ENCODE measurements at places on chromosomes 3 and 15.

- H3K4me1 ChIP-seq: no peaks in the 10 kb centered on the region
- no peaks in the 10 kb centered on the region for H3K36me3 ChIP-seq
Measured at GRCh38 chr3:138974462-138974861, 27.4 kb downstream of the FOXL2NB start.

DNA sequence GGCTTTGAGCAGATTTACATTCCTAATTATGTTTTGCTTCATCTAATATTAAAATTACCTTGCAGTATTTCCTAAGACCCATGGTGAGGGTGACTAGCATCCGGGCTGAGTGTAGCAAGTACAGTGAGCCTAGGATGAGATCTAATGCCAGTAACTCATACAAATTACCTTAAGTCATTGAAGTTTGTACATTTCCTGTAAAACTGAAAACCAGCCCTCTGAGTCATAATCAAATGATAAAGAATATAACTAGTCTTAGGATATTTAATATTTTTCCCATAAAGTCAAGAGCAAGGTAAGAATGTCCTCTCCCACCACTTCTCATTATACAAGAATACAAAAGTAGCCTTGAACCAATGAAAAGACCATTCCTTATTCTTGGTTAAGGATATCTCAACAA is 54.8 kb upstream of the CHRM5 start:
- H3K27me3 ChIP-seq: no peaks in the 10 kb centered on the region
- DNase-seq: no peak
- no peak overlapping the region for H3K4me3 ChIP-seq
- no peaks in the 10 kb centered on the region for H3K4me1 ChIP-seq

- no peak overlapping the region for H3K27ac ChIP-seq
- no peak for DNase-seq
- no peaks in the 10 kb centered on the region for H3K27me3 ChIP-seq
Measured at GRCh38 chr3:150035910-150036612, 65.4 kb upstream of the PFN2 start.

DNA sequence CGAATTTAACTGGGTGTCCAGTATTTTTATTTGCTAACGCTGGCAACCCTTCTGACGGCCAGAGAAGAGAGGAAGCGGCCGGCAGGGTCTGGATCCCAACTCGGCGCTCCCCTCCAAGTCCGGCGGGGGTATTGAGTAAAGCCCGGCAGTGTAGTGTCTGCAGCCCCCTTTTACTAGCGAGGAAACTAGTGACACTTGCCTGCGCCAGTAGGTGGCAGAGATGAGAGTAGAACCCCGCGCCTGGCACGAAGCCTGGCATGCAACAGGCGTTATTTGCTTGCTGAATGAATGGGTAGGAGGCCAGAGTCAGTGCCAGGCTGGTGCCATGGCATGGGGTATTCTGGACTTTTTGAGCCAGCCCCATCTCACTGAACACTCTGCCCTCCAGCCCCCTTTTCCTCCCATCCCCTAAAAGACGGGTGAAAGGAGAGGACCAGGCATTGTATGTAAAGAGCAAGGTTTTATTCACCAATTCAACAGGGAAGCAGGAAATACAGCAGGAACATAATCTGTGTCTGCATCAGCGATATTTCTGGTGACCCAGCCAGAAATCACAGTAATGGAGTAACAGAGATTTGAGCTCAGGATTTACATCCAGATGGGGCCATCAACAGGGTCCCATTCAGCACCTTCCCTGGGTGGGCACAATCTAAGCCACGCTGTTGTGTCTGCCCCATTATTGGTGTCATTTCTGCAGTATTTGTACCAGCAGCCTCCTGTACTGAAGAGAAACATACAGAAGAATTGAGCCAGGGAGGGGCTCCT is 788 bp upstream of the WDR73 start:
- no peaks in the 10 kb centered on the region for H3K27me3 ChIP-seq
- peak overlapping the region; percentile 87 for H3K27ac ChIP-seq
- peak; percentile 90 for DNase-seq
- peaks cover 24% of the 10 kb centered on the region for H3K36me3 ChIP-seq

- no peaks in the 10 kb centered on the region for H3K27me3 ChIP-seq
- H3K27ac ChIP-seq: no peak overlapping the region
- no peak overlapping the region for H3K4me3 ChIP-seq
- peaks cover 14% of the 10 kb centered on the region for H3K36me3 ChIP-seq
Measured at GRCh38 chr3:123141276-123141675, 60.5 kb upstream of the SEC22A start.

GRCh38 chr3:53195602-53196574 is 34.9 kb downstream of the PRKCD start:
- peaks cover 10% of the 10 kb centered on the region for H3K36me3 ChIP-seq
- no peak overlapping the region for H3K27ac ChIP-seq
- no peaks in the 10 kb centered on the region for H3K27me3 ChIP-seq

DNA sequence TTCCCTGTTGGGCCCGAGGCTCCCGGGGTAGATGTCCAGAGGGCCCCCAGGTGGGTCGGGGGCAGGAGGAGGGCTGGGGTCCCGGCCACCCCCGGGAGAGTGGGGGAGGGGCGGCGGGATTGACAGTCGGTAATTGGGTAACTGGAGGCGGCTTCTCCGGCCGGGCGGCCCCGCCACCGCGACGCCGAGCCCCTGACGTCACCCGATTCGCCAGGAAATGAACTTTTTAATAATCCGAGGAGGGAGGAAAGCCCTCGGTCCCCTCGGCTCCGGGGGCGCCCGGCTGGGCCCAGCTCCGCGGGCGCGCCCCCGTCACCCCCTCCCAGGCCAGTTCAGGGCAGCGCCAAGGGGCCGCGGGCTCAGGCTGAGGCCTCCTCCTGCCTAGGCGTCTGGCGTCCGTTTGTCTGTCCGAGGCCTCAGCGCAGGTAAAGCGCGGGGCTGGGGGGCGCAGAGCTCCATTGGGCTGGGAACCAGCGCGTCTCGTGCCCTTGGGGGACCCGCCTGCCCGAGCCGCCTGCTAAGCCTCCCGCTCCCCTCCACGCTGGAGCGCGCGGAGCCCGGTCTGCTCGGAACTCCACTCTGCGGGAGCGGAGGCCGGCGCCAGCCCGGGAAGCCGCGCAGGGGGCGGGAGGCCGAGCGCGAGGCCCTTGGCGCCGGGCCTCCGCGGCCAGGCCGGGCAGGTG is 3.9 kb downstream of the GATA2 start:
- peaks cover 23% of the 10 kb centered on the region for H3K4me1 ChIP-seq
- H3K4me3 ChIP-seq: peak overlapping the region; percentile 71
- H3K27ac ChIP-seq: peak overlapping the region; percentile 31
- no peaks in the 10 kb centered on the region for H3K36me3 ChIP-seq
- H3K27me3 ChIP-seq: peaks cover 71% of the 10 kb centered on the region

GRCh38 chr3:42013691-42014457 is 52.0 kb upstream of the ULK4 start:
- no peaks in the 10 kb centered on the region for H3K36me3 ChIP-seq
- DNase-seq: no peak
- H3K27ac ChIP-seq: peak overlapping the region; percentile 74
- H3K4me3 ChIP-seq: peak overlapping the region; percentile 64
- H3K27me3 ChIP-seq: no peaks in the 10 kb centered on the region

- no peak for DNase-seq
- H3K27me3 ChIP-seq: no peaks in the 10 kb centered on the region
- H3K36me3 ChIP-seq: no peaks in the 10 kb centered on the region
- no peak overlapping the region for H3K4me3 ChIP-seq
Measured at GRCh38 chr3:107346564-107346963, 30.7 kb upstream of the CCDC54 start.

DNA sequence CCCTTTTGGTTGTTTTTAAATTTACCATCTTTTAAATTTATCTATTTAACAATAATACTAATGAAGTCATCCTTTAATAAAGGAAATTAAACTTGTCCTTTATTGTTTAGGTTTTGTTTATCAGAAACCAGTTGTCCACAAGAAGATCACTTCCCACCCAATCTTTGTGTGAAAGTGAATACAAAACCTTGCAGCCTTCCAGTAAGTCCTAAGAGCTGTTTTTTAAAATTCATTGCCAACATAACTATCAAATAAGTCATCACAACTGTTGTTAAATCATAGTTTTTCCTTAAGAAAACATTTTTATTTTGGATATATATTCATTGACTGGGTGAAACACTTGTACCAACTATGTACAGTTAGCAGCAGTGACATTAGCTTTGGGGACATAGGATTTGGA is 59.4 kb downstream of the CALML4 start:
- H3K27me3 ChIP-seq: no peaks in the 10 kb centered on the region
- no peak overlapping the region for H3K4me3 ChIP-seq
- H3K27ac ChIP-seq: no peak overlapping the region
- H3K4me1 ChIP-seq: no peaks in the 10 kb centered on the region
- DNase-seq: no peak
- peaks cover 12% of the 10 kb centered on the region for H3K36me3 ChIP-seq

GRCh38 chr3:32522682-32523081 is 20.0 kb upstream of the CMTM6 start:
- H3K27me3 ChIP-seq: no peaks in the 10 kb centered on the region
- DNase-seq: no peak
- no peak overlapping the region for H3K4me3 ChIP-seq
- peaks cover 20% of the 10 kb centered on the region for H3K36me3 ChIP-seq
- no peak overlapping the region for H3K27ac ChIP-seq

DNA sequence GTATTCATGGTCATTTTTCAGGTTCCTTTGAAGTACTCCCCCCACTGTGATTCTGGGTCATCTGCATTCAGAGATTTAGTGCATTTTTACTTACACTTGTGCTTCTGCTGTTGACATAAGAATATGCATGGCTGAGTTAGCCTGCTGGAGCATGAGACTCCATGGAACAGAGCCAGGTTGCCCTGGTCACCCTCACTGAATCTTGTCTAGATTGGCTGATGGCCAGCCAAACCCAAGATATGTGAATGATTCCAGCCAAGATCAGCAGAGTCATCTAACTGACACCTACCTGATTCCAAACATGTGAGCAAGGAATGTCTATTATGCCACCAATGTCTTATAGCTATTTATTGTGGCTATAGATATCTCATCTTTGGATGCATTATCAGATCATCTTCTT is 25.1 kb downstream of the DTWD1 start:
- no peak overlapping the region for H3K4me3 ChIP-seq
- peak; percentile 66 for DNase-seq
- no peaks in the 10 kb centered on the region for H3K27me3 ChIP-seq

DNA sequence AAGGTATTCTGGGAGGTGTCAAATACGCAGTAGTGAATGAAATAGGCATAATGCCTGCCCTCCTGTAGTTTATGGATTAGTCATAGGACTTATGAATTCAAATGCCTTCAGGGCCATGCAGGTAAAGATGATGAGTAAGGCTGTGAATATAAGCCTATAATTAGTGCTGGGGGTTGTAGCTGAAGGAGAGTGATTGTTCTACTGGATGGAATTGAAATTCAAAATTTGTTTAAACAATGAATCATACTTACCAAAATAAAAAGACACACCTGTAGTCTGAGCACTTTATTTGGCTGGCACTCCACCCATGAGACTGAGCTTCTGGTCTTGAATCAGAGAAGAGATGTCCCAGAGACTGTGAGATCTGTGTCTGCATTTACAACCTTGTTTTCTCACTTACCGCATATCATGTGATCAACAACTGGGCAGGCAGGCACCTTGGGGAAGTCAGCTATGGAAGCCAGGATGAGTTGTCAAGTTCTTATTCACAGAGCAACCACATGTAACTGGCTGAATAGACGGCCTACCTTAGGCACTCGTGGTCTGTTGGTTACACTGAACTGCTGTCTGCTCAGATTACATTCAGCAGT is 291.8 kb downstream of the NAALADL2 start:
- no peaks in the 10 kb centered on the region for H3K36me3 ChIP-seq
- no peaks in the 10 kb centered on the region for H3K4me1 ChIP-seq
- no peak overlapping the region for H3K27ac ChIP-seq
- DNase-seq: no peak
- H3K27me3 ChIP-seq: no peaks in the 10 kb centered on the region
- H3K4me3 ChIP-seq: no peak overlapping the region

- no peaks in the 10 kb centered on the region for H3K4me1 ChIP-seq
- DNase-seq: no peak
- no peak overlapping the region for H3K27ac ChIP-seq
Measured at GRCh38 chr15:75989045-75989444, 23.2 kb downstream of the NRG4 start.

DNA sequence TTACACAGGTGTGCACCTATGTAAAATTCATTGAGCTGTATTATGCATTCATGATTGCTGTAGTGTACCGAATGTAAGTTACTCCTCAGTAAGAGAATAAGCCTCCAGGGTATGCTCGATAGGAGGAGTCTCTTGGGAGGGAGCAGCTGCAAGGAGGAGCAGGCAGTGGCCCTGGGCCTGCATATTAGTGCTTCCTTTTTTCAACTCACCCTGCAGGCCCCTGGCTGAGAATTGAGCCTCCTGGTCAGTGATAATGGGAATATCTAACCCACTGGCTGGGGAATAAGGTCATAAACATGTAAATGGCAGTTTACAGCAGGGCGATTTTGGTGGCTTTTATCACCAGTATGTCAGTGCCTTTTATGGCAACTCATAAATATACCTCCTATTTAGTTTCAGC is 21.7 kb upstream of the SFMBT1 start:
- no peaks in the 10 kb centered on the region for H3K36me3 ChIP-seq
- DNase-seq: no peak
- no peak overlapping the region for H3K4me3 ChIP-seq
- peaks cover 8% of the 10 kb centered on the region for H3K4me1 ChIP-seq
- no peak overlapping the region for H3K27ac ChIP-seq
- H3K27me3 ChIP-seq: no peaks in the 10 kb centered on the region

GRCh38 chr3:113287803-113288648 is 76.7 kb downstream of the BOC start:
- no peak overlapping the region for H3K27ac ChIP-seq
- no peak for DNase-seq
- no peak overlapping the region for H3K4me3 ChIP-seq
- no peaks in the 10 kb centered on the region for H3K36me3 ChIP-seq
- no peaks in the 10 kb centered on the region for H3K27me3 ChIP-seq

- no peaks in the 10 kb centered on the region for H3K27me3 ChIP-seq
- no peak for DNase-seq
- H3K4me3 ChIP-seq: no peak overlapping the region
- peaks cover 19% of the 10 kb centered on the region for H3K4me1 ChIP-seq
Measured at GRCh38 chr15:67100801-67101581, 35.6 kb downstream of the SMAD3 start.

- no peak overlapping the region for H3K27ac ChIP-seq
- no peaks in the 10 kb centered on the region for H3K27me3 ChIP-seq
- H3K4me1 ChIP-seq: no peaks in the 10 kb centered on the region
- DNase-seq: no peak
- no peak overlapping the region for H3K4me3 ChIP-seq
- peaks cover 59% of the 10 kb centered on the region for H3K36me3 ChIP-seq
Measured at GRCh38 chr15:22888120-22888859, 49.8 kb downstream of the NIPA2 start.

GRCh38 chr15:70172124-70172523 is 74.4 kb upstream of the TLE3 start:
- H3K4me3 ChIP-seq: no peak overlapping the region
- no peaks in the 10 kb centered on the region for H3K27me3 ChIP-seq
- no peak for DNase-seq

GRCh38 chr15:75450307-75451201 is 936 bp downstream of the SIN3A start:
- H3K27ac ChIP-seq: peak overlapping the region; percentile 98
- no peaks in the 10 kb centered on the region for H3K36me3 ChIP-seq
- H3K4me1 ChIP-seq: peaks cover 11% of the 10 kb centered on the region
- peak; percentile 99 for DNase-seq
- H3K27me3 ChIP-seq: no peaks in the 10 kb centered on the region

Data from ascending aorta (tissue), 2 donors.